ENCODE measurements at places on chromosomes 4 and X.

DNA sequence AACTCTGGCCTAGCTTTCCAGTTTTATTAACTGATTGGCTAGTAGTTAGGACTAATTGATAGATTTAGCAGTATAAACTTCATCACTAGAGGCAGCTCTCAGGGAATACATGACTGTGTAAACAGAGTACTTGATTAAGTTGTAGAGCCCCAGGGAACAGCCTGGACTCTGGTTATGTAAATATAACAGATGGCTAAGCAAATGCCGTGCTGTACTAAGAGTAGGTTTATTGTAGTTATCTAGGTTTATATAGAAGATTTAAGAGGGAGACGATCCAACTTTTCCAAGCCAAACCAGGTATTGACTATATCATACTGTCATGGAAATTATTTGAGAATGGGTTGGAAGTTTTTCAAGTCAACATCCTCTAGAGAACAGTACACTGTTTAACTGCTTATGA, 463.4 kb upstream of the GRID2 start:
- no peak for DNase-seq

- no peak for DNase-seq
These were observed 1956.7 kb downstream of the C4orf33 start for GRCh38 chr4:131052646-131053045.

DNA sequence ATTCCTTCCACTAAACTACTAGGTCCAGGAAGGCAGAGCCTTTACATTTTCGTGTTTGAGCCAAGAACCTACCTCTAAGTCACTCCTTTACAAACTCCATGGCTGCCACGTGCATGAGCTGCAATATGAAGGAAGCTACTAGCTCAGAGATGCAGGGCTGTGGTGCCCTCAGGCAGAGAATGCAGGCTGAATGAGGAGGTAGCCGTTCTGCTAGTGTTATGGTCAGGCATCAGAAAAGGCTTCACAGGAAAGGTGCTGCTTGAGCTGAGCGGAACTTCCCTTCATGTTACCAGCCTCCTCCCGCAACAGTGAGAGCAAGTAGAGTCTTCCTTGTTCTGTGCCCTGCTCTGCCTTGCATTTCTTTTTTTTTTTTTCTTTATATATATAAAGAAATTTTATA, 148.3 kb upstream of the PACRGL start:
- DNase-seq: no peak

- no peak for DNase-seq
These were observed 270.3 kb upstream of the GRIA3 start for GRCh38 chrX:122913764-122914163.

DNA sequence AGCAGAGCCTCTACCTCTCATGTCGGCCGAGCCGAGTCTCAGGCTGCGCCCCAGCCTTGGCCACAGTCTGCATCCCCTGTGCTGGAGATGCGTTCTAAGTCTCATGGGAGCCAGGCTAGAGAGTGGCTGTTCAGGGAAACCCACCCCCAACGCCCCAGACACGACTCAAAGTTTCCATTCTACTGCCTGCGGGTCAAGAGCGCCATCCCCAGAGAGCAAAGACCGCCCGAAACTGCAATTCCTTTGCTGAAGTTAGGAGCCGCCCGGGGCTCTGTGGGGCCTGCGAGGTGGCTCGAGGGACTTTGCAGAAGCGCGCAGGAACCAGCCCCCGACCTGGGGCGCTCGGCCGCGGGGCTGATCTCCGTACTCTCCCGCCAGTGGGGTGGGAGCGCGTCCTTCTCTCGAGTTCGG, 10.0 kb upstream of the ELF4 start:
- DNase-seq: no peak

- DNase-seq: no peak
These were observed 16.3 kb downstream of the CD38 start for GRCh38 chr4:15794426-15794825.

DNA sequence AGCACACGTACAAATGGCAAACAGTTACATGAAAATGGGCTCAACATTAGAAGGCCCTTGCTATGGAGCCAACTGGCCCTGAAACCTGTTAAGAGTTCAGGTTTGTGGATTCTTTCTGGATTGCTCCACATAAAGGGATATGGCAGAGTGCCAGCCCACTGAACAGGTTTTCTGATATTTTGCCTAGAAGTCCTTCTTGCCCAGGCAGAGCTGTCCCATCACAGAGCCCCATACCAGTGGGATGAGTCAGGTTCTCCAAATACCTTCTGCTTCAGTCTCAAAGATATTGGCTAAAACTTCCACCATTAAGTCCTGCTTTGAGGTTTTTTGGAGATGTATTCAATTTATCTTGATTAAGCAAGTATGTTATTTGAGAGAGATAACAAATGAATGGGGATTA, 146.8 kb upstream of the IL1RAPL2 start:
- no peak for DNase-seq

- DNase-seq: no peak
These were observed 71.6 kb downstream of the NEK1 start for GRCh38 chr4:169540774-169541173.
